ENCODE measurements at places on chromosomes 5 and 9. TPM values are rescaled to one million over a fixed set of nuclear protein-coding genes. Genes with fewer than 3 reads are reported as not detected.

GRCh38 chr5:162990856-162991497 is 446.4 kb upstream of the CCNG1 start:
- DNase-seq = no peak

DNA sequence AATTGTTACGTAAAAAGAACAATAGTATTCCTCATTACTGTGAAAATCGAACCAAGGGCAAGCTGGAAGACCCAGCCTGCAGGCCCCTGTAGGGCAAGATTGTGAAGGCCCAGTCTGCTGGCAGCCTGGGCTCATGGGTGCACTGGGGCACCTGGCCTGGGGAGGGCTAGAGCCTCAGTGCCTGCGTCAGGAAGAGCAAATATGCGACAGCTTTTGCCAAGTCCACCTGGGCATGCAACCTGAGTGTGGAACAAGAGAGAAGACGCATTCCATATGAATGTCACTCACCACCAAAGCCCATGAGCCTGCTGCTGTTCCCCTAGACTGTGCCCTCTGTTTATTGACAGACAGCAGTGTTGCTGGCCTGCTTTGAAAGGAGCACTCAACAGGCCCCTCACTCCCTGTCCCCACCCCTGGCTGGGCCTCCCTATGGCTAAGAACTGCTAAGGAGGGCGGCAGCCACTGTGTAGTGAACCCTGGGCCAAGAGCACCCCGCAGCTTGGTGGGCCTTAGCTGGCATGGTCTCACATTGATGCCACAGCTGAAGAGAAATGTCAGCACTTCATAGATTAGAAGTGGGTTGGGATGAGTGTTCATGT is 28.2 kb downstream of the PSD2 start:
- no peak for DNase-seq

DNA sequence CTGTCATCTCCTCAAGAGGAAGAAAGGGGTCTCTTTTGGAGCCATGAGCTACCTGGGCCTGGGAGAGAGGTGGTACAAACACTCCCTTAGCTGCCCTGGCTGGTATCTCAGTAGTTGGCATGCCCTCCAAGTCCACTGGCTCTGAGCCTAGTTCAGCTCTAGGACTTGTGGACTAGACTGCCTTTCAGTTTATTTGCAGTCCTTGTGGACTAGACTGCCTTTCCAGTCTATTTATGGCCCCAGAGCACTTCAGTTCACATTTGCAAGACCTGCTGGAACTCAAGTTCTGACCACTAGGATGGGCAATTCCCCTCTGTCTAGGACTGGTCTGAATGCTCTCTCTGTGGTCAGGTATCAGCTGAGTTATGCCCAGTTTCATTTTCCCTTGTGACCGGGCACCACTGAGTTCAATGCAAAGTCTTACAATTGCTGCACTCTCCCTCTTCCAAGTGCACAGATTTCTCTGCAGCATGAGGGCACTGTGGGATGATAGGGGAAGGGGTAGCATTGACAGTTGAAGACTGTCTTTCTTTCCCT is 1019.0 kb downstream of the TAF11L14 start:
- no peak for DNase-seq

- DNase-seq = no peak
These were observed 66.5 kb downstream of the NDFIP1 start for GRCh38 chr5:142175039-142175438.

GRCh38 chr9:130446101-130446861 is 1.5 kb downstream of the ASS1 start:
- DNase-seq = peak; percentile 66

DNA sequence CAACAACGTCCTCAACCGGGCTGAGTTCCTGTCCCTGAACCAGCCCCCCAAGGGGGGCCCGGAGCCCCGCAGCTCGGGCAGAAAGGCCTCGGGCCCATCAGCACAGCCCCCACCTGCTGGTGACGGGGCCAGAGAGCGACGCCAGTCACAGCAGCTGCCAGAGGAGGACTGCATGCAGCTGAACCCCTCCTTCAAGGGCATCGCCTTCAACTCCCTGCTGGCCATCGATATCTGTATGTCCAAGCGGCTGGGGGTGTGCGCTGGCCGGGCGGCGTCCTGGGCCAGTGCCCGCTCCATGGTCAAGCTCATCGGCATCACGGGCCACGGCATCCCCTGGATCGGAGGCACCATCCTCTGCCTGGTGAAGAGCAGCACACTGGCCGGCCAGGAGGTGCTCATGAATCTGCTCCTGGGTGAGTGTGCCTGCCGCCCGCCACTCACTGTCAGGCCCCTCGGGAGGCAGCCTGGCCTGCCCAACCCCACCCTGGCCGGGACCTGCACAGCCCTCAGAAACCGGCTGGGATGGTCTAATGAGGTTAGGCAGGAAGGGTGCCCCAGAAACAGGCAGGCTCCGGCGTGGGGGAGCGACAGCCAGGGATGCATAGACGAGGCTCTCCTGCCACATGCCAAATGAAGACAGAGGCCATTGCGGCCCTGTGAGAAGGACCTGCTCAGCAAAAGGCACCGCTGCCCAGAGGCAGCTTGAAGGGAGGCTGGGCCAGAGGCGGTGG is 678 bp downstream of the PLPP7 start:
- no peak for DNase-seq

CRHBP gene
- 0.66 TPM for total RNA-seq

NUDCD2 gene
- total RNA-seq = 4.2 TPM

DNA sequence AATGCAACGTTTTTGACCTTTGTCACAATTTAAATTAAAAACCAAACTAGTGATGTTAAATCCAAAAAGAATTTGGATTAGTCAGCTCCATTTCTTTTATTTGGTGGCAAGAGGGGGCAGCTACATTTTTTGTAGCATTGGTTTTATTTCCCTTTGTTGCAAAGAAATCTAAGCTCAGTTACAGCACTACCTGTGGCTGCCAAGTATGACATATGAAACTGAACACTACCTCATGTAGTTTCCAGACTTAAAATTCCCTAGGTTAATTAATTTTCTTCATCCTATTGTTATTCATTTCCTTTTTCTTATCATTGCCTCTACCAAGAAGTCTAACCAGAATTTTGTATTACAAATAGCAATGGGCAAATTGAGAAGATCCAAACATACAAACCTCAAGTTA is 393.5 kb downstream of the BRINP1 start:
- no peak for DNase-seq

DNA sequence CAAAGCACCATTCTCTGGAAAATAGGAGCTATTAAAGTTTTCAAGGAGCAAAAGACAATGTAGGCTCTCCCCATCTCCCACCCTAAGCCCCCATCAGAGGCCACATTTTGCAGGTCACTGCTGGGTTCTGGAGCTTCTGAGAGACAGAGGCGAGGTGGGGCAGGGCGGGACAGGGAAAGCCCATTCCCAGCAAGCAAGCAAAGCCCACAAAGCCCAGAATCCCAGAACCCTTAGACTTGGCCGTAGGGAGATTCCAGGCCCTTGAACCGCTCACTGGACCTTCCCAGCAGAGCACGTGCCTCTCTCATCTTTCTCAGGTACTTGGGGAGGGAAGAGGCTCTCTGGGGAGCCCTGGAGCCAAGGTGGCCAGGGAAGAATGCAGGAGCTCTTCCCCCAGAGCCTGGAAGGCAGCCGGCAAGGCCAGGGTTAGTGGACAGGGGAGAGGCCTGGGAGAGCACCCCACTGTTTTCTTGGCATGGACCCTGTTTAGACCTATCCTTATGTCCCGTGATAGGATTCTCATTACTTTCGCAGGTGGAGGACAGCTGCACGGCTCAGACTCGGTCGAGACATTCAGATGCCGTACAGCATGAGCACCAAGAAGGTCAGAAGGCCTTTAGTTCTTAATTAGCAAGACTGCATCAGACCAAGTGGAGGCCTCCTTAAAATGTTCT is 52.4 kb downstream of the ZNF354C start:
- DNase-seq = no peak

CDH18 gene
- 2.0 TPM for total RNA-seq

TAF11L11 gene
- not detected for total RNA-seq

- DNase-seq = no peak
These were observed 58.3 kb upstream of the SEMA6A start for GRCh38 chr5:116632890-116633289.

DNA sequence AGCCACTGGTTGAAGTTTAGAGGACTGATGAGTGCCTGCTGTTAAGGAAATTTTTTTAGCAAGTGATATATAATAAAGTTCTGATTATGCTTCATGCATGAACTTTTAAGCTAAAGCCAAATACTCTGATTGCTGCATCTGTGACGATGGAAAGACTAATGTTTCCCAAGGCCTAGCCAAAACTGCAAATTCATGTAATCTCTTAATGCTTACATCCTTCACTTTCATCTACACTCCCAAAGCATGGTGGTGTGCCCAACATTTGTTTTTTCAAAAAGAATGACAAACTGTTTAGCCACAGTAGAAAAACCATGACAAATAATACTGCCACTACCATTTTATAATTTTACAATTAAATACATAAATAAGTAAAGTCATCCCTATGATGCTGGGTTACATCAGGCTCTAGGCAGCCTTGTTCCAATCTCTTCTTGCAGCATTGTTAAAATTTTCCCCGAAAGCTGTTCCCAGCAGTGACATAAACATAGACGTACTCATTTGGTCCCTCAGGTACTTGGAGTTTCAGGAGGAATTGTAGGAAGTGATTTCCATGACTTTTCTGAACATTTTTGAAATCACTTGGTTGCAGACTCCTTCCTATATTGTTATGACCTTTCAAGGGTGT is 625.3 kb upstream of the DMAC1 start:
- no peak for DNase-seq

DNA sequence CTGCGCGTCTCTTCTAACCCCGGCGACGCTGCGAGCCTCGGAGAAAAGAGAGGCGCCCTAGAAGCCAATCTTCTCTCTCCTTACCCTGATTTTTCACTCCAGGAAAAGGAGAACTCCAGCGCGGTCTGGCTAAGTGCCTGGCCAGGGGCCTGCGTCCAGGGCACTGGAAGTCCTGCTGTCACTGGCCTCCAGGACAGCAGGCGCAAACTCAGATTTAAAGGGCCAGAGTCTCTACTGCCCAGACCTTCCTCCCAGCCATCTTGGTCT is 553 bp upstream of the FOXB2 start:
- DNase-seq = no peak

- DNase-seq = no peak
These were observed 31.7 kb downstream of the UGCG start for GRCh38 chr9:111928359-111928720.
